ENCODE measurements at places on chromosomes 1 and 21.

DNA sequence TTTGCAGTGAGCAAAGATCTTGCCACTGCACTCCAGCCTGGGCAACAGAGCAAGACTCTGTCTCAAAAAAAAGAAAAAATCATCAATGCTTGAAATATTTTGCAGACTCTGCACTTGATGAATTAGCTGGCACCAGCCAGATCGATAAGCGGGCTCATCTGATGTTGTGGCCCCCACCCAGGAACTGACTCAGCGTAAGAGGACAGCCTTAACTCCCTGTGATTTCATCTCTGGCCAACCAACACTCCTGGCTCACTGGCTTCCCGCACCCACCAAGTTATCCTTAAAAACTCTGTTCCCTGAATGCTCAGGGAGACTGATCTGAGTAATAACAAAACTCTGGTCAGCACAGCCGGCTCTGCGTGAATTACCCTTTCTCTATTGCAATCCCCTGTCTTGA is 98.9 kb downstream of the SPSB1 start:
- no peak for DNase-seq

- DNase-seq: no peak
Observed at GRCh38 chr1:205971082-205971481, 27.8 kb upstream of the SLC26A9 start.

DNA sequence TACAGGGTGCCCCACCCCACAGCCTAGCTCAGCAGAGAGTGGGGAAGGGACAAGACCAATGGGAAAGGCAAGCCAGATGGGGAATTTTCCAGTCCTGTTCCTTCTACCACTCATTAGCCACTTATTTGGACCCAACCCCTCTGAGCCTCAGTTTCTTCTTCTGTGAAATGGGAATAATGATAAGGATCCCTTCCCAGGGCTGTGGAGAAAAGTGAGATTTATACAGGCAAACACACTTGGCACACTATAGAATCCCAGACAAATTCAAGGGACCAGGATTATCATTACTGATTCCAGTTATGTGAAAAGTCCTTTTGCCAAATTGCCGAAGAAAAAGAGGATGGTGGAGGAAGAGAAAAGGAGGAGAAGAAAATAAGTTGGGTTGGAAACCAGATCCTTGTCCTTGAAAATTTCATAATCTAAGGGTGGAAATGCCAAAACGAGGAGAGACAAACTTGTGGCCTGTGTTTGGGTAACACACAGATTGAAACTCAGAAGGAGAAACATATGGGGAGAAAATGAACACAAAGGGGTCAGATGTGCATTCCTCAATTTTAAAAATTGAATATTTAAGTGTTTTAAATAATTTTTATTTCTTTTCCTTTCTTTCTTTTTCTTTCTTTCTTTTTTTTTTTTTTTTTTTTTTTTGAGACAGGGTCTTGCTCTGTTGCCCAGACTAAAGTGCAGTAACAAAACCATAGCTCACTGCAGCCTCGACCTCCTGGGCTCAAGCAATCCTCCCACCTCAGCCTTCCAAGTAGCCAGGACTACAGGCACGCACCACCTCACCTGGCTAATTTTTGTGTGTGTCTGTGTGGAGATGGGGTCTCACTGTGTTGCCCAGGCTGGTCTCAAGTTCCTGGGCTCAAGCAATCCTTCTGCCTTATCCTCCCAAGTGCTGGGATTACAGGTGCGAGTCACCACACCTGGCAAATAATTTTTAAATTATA is 9.6 kb downstream of the CAPN2 start:
- no peak for DNase-seq

GRCh38 chr1:6906783-6907182 is 121.5 kb downstream of the CAMTA1 start:
- no peak for DNase-seq

- no peak for DNase-seq
Observed at GRCh38 chr1:92784021-92784638, 778 bp downstream of the EVI5 start.

DNA sequence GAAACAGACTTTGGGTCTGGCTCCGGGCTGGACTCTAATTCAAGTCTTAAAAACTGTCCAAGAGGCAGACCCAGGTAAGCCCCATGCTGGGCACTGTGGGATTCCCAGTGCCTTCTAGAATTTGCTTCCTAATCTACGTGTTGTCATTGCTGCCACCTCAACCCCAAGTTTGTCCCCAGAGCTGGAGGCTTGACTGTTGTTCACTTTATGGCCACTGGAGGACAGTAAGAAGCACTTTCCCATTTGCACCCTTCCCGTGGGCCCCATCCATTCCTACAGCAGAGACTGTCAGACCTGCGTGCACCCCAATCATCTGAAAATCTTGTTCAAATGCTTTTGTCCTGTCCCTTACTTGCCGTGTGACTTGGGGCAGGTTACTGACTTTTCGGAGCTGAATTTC is 29.4 kb upstream of the VASH2 start:
- DNase-seq: no peak

GRCh38 chr1:234868296-234869147 is 258.5 kb upstream of the IRF2BP2 start:
- no peak for DNase-seq

DNA sequence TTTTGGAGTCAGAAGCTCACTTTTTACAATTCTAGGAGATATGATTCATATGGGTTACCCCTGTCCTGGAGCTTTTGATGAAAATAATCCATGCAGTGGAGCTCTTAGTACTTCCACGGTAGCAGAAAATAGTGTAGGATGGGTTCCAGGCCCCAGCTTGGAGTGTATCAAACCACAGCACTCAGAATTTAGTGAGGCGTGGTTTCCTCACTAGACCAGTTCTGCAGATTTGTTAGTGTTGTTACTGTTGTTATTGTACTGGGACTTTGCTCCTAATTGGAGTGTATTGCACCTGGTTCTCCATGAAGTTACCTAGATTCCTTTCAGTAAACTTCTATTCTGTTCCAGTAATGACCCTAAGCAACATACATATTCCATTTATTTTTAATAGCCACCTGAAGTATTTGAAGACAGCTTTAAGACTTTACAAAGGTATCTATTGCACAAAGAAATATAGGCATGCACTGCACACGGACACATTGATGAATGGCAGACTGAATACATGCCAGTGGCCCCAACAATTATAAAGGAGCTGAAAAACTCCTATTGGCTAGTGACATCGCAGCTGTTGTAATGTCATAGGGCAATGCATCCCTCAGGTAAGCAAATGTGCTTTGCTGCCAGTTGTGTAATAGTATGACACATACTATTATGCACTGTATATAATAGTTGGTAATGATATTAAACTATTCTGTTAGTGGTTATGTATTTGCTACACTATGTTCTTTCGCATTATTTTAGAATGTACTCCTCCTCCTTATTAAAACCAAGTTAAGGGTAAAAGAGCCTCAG is 1058.0 kb downstream of the KCNT2 start:
- DNase-seq: no peak

DNA sequence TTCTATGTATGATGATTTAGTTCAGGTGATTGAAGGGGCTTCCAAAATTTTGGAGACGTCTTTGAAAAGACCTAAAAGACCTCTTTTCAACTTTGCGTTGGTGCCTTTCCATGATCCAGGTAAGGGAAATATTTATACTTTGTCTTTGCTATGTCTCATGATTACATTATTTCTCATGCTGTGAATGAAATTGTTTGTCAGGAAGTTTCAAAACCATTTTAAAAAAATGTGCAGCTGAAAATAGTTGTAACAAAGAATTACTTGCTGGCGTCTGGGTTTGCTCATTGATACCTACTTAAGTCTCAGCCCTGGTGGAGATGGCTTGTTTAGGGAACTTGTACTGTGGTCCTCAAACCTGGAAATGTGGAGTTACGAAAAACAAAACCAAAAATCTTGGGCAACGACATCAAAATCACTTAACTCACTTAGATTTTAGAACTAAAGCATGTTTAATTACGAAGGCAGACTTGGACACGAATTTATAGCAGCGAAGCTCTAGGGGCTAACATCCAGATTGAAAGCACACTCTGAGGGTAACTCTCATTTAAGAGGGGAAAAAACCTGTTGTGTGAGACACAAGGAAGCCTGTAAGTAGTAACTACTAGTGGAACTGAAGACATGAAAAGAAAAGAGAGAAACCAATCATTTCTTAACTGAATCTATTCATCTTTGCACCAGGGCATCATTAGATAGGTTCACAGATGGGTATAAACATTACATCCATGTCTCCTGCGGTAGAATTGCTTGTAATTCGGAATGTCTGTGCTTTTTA is 924 bp downstream of the HMCN1 start:
- DNase-seq: no peak

DNA sequence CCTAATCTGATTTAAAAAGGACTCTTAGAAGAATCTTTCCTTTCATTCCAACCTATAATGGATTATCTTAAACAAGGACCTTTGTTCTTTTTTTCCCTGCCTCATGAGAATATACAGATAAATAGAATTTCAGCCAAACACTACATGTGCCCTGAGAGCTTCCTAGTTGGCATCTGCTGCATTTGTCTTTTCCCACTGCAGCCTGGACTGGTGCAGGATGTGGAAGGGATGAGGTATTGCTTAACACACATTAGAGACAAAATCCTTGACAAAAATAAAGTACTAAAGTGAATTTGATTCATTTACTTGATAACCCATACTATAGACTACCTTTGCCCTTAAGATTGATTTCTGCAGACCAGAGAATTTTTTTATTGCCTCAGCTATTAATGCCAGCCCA is 59.5 kb downstream of the PALMD start:
- no peak for DNase-seq

DNA sequence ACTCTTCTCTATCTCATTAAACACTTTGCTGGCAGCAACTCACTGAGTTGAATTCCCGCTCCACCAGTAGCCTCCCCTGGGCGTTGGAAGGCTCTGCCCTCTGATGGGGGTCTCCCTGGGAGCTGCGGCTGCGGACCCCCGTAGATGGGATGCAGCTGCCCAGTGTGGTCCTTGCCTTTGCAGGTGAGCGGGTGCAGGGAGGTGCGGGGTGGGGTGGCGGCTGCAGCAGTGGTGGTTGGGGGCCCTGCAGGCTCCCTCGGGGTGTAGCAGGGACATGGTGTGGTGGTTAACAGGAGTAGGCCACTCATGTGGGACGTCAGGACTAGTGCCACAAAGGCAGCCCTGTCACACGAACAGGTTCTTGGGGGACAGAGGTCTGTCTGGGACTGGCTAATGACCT is 42.0 kb downstream of the GALNT2 start:
- DNase-seq: no peak

- DNase-seq: no peak
Observed at GRCh38 chr1:34125721-34126380, 39.2 kb downstream of the CSMD2 start.

DNA sequence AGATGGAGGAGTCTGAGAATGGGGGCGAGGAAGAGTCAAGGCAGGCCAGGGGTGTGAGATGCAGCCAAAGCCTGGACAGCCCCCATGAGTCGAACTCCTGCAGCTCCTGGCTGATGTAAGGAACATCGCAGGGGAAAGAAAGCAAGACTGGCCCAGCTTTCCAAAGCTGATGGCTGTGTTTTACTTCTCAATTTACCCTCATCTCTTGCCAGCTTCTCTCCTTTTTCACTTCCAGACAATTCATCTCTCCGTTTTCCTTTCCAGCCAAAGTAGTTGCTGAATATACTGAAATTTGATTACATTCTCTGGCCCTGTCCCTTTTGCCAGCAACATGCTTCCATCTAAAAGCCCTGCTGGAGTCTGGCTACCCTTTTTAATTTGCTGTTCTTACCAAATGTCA is 40.0 kb upstream of the UBE2U start:
- DNase-seq: no peak

- DNase-seq: no peak
Observed at GRCh38 chr1:119621705-119622104, 26.4 kb downstream of the ZNF697 start.

DNA sequence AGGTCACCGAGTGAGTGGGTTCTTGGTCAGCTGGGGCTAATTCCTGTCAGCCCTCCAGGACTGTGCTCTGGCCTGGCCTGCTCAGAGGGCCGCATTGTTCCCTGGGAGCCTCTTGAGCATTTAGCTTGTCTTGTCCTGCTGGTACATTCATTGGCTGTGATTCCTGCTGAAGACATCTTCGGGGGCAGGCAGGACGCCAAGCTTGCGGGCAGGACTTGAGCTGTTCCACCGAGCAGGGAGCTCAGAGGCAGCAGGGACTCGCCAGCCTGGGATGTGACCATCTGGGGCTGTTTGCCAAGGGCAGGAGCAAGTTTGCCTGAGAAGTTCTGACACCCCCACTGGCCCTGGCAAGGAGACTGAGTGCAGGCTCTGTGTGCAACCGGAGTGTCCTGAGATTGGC is 7.0 kb upstream of the SLC26A9 start:
- no peak for DNase-seq

DNA sequence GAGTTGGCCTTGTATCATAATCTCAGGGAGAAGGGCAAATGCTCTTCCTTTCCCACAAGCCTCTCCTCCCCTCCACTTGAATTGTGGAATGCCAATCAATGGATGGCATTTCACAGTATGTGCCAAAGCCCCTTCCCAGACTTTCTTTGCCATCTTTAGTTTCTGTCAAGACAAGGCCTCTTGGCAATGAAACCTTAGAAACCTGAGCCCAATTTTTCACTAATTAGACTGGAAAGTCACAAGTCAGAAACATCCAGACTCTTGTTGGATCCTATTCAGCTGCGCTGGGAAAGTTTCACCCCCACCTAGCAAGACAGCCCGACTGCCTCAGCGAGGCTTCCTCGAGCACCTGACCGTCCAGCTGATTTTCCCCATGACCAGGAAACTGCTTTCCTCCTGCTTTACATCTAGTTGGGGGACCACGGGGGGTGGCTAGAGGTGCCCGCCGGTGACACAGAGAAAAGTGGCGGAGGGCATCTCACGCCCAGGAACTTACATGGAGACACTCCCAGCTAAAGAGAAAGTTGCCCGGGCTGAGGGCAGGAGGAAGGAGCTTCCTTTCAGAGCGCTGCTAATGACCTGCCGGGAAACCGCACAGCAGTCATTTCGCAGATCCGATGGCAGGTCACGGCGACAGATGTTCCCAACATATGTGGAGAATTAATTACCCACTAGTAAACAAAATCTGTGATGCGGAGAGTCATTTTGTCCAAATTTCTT is 302.6 kb upstream of the RRP15 start:
- no peak for DNase-seq

- no peak for DNase-seq
Observed at GRCh38 chr21:27787046-27787445, 820.2 kb upstream of the ADAMTS5 start.

DNA sequence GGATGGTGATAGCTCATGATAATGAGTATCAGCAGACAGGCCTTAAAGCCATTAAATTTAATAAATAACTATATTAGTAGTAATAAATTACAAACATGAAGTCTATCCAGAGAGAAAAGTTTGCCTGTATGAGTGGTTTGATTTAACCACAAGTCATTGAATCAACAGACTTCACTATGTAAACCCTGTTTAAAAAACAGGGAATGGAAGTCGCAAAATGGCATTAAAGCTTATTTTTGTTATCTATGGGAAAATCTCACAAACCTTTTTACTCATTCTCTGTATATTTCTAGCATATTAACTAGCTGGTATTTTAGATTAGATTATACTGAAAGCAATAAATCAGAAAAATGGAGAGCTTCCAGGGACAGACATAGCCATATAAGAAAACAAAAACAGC is 45.3 kb downstream of the SASS6 start:
- no peak for DNase-seq

Measured in activated T-cell treated with anti-CD3 and anti-CD28 coated beads, Interleukin-2, amount 50 U/mL, for 1 hour (primary cell).